ENCODE measurements at places on chromosomes 6 and 20.
A peak's percentile ranks its signal among the peaks of the same experiment; 100 is the strongest.

- peak; percentile 46 for DNase-seq
Observed at GRCh38 chr6:153090241-153090930, 40.7 kb downstream of the RGS17 start.

GRCh38 chr6:22026164-22026678 is 270.6 kb downstream of the PRL start:
- no peak for DNase-seq

DNA sequence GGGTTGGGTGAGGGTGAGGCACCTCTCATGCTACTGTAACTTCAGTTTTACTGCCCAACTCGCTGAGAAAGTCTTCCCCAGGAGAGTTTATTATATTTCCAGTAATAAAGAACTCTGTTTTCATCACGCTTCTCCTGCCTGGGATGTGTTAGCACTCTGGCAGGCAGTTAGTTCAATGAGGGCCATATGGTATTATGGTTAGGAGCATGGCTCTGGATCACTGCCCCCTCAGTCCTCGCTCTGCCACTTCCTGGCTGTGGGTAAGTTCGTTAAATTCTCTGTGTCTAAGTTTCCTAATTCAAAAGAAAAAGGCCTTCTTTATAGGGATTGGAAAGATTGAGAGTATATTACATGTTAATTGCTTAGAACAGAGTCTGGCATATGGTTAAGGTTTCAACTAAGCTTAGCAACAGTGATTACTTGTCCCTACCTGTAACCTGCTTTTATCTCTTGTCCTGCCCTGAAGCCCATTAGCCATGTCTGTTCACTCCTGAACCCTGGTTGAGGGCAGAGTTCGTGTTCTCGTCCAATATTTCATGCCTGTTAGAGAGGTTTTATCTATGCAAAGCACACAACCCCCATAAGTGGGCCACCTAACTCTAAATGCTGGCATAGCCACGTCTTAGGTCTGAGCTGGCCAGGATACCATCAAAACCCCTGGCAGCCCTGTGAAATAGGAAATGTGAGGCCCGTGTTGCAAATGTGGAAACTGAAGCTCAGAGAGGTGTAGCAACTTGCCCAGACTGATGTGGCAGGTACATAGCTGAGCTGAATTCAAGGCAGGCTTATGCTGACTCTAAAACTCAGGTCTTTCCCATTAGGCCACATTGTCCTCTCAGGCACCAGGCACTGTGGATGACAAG is 342.5 kb upstream of the JARID2 start:
- DNase-seq = no peak

GRCh38 chr6:42726485-42727086 is 4.2 kb upstream of the PRPH2 start:
- peak; percentile 75 for DNase-seq
